Activated naive CD4-positive, alpha-beta T cell treated with anti-CD3 and anti-CD28 coated beads, Interleukin-2, amount 50 U/mL, for 16 hours (primary cell): ENCODE measurements at places on chromosomes 1 and 21.

- no peak for DNase-seq
Measured at GRCh38 chr1:117646007-117646811, 40.4 kb downstream of the TENT5C start.

DNA sequence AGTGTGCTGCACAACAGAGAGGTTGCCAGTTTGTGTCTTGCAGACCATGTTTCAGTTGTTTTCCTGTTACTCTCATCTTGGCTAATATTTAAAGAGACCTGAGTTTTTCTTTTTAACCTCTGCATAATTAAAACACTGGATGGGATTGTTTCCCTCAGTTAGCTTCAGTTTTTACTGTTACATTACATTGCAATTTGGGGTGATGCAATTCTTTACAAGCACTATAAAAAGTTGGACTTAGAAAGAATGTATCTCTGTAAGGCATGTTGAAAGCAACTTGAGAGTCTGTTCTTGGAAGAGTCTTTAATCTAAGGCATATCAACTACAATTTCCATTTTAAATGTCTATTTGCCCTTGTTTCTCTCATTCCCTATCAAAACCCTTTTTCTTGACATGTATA lies 99.1 kb downstream of the DNM3 start:
- no peak for DNase-seq

DNA sequence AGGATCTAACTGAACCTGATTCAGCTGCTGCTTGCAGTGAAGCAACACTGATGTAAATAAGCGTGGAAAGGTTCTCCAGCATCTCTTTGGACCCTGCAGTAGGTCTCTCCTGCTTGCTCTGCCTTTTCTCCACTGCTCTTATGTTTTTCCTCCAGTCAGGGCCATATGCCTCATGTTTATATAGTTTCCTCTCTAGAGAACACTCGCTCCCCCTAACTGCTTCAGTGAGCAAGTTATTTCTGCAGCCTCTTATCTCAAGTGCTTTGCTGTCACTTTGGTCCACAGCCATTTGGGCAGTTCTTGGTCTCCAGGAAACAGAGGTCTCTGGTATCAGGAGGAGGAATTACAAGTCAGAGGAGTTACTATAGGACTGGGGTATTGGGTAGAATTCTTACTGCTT lies 5.3 kb downstream of the PRUNE1 start:
- DNase-seq: no peak

DNA sequence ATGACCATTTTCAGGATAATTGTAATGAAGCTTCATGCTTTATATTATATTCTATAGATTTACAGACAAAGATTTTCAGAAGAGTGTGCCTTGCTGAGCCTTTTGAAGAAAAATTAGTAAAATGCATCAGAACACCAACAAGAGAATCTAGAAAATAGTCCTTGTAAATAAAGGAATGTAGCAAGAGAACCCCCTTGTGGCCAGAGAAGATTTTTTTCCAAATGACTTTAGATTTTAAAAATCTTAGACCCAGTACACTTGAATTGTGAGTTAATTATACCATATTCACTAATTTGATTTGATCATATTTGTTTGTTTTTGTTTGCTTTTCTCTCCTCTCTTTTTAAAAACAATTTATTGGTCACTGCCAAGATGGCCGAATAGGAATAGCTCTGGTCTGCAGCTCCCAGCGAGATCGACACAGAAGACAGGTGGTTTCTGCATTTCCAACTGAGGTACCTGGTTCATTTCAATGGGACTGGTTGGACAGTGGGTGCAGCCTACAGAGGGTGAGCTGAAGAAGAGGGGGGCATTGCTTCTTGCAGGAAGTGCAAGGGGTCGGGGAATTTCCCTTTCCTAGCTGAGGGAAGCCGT lies 12.8 kb upstream of the IFI44L start:
- no peak for DNase-seq

- no peak for DNase-seq
Measured at GRCh38 chr1:46284597-46285564, 18.5 kb downstream of the LRRC41 start.

DNA sequence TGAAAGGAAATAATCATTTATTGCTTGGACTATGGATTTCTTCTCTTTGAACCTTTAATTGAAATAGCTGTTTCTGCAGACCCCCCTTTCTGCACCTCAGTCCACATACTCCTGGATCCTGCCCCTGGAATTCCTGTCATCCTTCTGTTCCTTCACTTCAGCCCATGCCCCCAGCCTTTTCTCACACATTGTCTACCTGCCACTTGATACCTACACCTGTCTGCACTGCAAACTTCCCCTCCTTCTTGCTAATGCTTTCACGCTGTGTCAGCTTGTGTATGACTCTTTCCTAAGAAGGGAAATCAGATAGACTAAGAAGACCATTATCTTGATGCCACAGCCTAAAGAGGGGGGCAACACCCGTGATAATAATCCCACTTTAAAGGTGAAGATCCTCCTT lies 80.3 kb upstream of the EXO1 start:
- no peak for DNase-seq

DNA sequence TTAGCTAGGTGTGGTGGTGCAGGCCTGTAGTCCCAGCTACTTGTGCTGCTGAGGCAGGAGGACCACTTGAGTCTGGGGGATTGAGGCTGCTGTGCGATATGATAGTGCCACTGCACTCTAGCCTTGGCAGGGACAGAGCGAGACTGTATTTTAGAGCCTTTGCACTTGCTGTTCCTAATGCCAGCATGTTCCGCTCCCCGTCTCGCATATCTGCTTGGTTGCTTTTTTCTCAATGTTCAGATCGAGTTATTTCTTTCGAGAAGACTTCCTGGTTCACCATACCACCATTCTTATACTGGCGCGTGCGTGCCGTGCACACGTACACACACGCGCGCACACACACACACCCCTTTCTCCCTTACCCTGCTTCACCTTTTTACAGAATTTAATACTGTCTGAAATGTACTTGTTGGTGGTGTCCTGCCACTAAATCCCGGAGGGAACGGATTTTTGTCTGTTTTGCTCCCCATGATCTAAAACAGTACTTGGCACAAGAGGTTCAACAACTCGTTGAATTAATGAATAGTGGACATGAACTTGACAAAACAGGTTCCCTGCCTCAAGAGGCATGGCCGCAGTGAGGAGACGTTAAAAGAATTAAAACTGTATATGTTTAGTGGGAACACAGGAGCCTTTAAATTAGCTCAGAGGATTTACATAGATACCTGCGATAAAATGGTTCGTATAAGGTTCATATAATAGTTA lies 1.1 kb upstream of the RPRD2 start:
- DNase-seq: no peak

- no peak for DNase-seq
Measured at GRCh38 chr1:191134796-191135195, 657.1 kb upstream of the BRINP3 start.

GRCh38 chr1:36365381-36365780 lies 20.3 kb downstream of the STK40 start:
- no peak for DNase-seq

GRCh38 chr1:184456189-184456588 lies 69.4 kb downstream of the C1orf21 start:
- no peak for DNase-seq

DNA sequence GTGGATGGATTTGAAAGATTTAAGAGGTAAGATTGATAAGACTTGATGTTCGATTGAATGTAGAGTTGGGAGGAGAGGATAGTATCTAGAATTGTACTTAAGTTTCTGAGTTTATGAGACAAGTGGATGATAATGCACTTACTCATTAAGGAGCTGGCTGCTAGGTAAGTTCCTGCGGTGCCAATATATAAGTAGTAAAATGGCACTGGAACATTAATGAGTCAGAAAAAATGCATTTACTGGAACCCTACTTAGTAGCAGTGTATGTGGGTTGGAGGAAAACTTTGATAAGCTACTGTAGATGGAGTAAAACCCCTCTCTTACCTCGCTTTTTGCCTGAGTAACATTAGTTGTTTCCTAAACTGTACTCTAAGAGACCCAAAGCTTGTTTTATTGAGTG lies 68.2 kb downstream of the ZFYVE9 start:
- no peak for DNase-seq

DNA sequence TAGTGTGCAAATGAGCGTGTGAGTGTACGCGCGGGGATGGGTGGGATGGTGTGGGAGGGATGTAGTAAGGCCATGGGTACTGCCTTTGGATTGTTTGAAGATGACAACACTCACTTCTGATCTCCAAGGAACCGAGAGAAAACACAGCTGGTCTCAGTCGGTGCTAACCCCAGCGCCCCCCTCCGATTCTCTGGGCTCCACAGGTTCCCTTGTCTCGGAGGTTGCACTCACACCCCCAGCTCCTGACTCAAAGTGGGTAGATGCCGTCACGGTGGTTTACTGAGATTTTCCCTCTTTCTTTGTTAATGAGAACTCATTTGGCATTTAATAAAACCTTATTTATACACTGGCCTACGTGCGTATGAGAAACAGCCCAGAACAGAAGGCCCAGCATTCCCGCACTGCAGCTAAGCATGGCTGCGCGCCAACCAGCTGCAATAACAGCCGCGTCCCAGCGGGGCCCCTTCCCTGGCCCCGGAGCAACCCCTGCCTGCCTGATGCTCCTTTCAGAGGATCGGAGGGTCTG lies 25.8 kb downstream of the ABCA4 start:
- DNase-seq: no peak
